Stimulated activated CD4-positive, alpha-beta T cell treated with anti-CD3 and anti-CD28 coated beads, Interleukin-1b, Interleukin-23, amount 100 ng/mL, for 1 hour (primary cell): ENCODE measurements at places on chromosomes 7 and 10.

DNA sequence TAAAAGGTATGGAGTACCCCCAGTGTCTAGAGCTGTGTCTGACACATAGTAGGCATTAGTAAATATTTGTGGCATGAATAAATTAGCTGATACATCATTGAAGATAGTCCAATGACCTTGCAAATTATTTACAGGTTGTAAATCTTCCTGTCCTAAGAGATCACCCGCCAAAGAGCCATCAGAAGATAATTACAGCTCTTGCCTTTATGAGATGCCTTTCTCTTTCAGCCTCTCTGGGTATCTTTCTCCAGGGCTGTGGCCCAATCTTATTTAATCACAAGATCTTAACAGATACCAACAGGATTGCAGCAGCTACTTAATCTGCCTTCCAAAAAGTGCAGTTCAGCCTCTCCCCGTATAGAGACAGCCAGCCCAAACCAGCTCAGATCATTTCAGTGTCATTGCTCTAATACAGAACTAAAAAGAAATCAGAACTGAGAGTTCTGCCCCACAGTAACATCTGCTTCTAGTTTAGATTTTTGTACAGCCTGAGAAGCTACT is 41.5 kb downstream of the MYOF start:
- DNase-seq, result no peak

- DNase-seq, result no peak
Observed at GRCh38 chr7:27156508-27156898, at the start of gene HOXA7. Gene HOXA7, minus strand, starts transcription at chr7:27156675. Its CDS starts 130 bp downstream, at chr7:27156545.

DNA sequence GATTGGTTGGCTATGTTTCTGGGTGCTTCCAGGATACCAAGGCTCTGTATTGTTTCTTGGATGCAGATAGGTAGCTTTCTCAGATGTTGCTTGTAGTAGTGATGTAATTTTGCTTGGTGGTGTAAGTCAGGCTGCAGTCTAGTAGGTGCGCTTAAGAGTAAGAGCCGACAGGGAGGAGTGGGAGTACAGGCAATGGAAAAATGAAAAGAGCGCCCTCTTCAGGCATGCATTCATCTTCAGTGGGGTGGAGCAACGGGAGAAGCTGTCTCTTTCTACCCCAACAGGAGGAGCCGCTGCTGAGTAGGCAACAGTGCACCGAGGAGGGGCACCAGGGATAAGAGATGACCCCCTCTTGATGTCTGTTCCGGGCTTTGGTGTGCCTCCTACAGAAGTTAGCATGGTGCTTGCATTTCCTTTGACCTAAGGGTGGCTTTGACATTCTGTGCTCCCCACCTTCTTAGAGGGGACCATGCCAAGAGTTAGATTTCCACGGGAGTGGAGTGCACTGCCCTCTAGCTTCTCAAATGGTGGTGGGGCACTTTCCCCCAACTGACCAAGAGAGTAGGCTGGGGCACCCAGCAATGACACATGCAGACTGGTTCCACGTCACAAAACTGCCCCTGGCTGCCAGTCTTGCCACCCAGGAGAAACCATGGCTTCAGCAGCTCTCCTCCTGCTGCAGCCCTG is 56.1 kb downstream of the ZNF783 start:
- DNase-seq, result no peak

DNA sequence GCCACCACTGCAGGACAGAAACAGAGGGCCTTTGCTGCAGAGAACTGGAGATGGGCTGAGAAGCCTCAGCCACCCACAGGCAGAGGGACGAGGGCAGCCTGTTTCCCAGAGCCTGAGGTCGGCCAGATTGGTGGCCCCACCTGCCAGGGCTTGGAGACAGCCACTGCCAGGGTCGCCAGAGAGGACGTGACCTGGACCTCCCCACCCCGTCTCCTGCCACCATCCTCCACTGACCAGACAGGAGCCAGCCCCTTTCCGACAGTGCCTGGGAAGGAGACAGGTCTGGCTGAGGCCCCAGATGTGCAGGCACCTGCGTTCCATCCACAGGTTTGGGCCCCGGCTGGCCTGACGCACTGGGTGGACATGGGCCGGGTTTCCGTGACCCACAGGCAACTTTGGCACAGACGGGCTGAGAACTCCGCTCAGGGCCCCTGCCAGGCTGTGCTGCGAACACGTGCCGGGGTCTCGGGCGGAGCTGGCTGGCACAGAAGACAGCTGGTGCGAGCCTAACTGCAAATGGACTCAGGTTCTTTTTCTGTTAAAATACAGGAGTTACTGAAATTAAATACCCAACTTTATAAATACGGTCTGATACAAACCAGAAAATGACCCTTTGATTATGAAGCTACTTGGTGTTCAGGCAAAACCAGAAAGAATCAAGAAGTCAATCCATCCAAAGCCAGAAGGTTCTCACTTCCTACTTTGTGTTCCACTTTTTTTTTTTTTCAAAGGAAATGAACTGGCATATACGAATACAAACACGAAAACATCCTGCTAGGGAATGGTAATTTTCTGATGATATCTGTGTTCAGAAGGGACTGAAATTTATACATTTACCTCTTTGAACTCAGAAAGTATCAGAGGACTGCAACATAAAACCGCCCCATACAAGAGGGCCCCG is 6.9 kb downstream of the COX19 start:
- DNase-seq, result no peak

- DNase-seq, result no peak
Observed at GRCh38 chr7:50292165-50292757, 12.3 kb upstream of the IKZF1 start.

- no peak for DNase-seq
Observed at GRCh38 chr10:133326745-133327650, 9.7 kb downstream of the CALY start.

DNA sequence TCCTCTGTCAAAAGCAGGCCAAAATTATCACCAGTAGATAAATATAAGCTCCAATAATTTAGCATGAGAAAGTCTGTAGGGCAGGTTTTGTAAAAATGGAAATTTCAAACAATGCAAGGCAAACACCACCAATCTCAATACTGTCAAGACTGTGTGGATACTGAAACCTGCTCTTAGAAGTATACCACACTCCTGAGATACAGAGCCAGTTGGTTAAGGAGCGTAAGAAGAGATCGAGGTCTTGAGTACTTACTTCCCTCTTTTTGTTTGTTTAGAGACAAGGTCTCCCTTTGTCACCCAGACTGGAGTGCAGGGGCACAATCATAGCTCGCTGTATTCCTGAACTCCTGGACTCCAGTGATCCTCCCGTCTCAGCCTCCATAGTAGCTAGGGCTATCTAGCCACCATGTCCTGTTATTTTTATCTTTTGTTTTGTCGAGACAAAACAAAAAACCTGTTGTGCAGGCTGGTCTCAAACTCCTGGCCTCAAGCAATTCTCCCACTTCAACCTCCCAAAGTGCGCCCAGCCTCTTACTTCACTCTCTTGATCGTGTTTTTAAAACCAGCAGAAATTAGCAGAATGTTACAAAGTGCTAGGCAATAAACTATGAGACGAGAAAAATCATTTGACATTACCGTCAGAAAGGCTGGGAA is 205.7 kb downstream of the PARD3 start:
- no peak for DNase-seq

- DNase-seq, result no peak
Observed at GRCh38 chr10:37947526-37947925, 28.9 kb downstream of the ZNF25 start.
